ENCODE measurements at places on chromosomes 2 and 18. TPM values are rescaled to one million over a fixed set of nuclear protein-coding genes. Genes with fewer than 3 reads are reported as not detected.

Gene MOCOS
- total RNA-seq = 0.57 TPM

Gene DCDC2C
- not detected for total RNA-seq

GRCh38 chr2:200404615-200405014 lies 98.1 kb downstream of the SPATS2L start:
- H3K27me3 ChIP-seq = no peaks in the 10 kb centered on the region
- no peak for DNase-seq
- H3K27ac ChIP-seq = no peak overlapping the region
- no peak overlapping the region for H3K4me3 ChIP-seq
- H3K4me1 ChIP-seq = peaks cover 42% of the 10 kb centered on the region
- H3K36me3 ChIP-seq = peaks cover 28% of the 10 kb centered on the region

GRCh38 chr18:54444319-54444914 lies 86.7 kb downstream of the C18orf54 start:
- H3K27ac ChIP-seq = no peak overlapping the region
- no peaks in the 10 kb centered on the region for H3K4me1 ChIP-seq
- H3K36me3 ChIP-seq = no peaks in the 10 kb centered on the region

DNA sequence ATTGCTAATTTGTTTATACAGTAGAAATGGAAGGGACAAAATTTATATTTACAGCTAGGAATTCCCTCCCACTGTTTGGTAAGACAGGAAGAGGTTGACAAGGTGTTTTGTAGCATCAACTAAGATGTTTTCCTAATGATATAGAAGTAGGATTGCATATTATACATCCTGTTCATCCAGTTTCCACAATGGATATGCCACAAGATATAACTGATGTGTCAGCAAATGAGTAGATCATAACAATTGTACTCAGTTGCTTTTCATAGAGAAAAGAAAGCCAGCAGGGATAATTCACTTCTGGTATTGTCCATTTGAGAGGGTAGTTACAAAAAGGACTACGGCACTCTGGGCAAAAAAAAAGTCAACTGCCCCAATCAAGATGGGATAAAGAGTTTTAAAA lies 102.7 kb downstream of the CALCRL start:
- H3K27ac ChIP-seq = no peak overlapping the region
- no peaks in the 10 kb centered on the region for H3K36me3 ChIP-seq
- no peak overlapping the region for H3K4me3 ChIP-seq
- no peaks in the 10 kb centered on the region for H3K4me1 ChIP-seq
